NCI-H1436 (cell line): ENCODE measurements at places on chromosomes 1 and 21.

- no peak for DNase-seq
These were observed 18.3 kb downstream of the HYI start for GRCh38 chr1:43435146-43436145.

DNA sequence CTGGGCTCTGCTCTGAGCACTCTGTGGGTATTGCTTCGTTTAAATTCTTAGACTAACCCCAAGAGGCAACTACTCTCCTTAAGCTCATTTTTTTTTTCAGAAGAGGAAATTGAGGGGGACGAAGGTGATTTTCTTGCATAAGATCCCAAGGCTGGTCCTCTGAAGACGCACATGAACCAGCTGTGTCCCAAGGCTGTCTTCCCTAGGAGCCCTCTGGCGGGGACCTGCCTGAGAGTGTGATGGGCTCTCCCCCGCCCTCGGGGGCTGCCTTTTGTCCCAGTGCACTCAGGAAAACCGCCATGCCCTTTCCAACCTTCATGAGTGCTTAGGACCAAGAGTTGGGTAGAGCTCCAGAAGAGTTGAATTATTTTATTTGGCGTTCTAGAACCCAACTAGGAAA, 21.7 kb downstream of the UMODL1 start:
- DNase-seq = no peak

GRCh38 chr1:99594205-99594604, 51.7 kb upstream of the PALMD start:
- no peak for DNase-seq

DNA sequence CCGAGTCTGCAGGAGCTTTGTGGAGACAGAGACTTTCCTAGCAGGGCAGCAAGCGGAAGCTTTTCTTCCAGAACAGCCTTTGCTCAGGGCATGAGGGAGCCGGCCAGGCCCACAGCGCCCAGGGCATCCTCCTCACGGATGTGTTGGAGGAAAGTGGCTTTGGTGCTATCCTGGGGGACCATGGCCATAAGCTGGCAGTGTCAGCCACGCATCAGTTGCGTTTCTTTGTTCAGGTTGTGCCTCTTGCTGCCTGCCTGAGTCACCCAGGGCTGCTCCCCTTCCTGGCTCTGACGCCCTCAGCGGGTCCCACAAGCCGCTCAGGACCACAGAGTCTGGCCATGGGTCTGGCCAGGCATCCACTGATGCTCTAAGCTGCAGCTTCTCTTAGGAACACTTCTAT, 39.6 kb upstream of the PRSS38 start:
- DNase-seq = no peak

GRCh38 chr1:93453911-93454310, 6.0 kb downstream of the FNBP1L start:
- no peak for DNase-seq

DNA sequence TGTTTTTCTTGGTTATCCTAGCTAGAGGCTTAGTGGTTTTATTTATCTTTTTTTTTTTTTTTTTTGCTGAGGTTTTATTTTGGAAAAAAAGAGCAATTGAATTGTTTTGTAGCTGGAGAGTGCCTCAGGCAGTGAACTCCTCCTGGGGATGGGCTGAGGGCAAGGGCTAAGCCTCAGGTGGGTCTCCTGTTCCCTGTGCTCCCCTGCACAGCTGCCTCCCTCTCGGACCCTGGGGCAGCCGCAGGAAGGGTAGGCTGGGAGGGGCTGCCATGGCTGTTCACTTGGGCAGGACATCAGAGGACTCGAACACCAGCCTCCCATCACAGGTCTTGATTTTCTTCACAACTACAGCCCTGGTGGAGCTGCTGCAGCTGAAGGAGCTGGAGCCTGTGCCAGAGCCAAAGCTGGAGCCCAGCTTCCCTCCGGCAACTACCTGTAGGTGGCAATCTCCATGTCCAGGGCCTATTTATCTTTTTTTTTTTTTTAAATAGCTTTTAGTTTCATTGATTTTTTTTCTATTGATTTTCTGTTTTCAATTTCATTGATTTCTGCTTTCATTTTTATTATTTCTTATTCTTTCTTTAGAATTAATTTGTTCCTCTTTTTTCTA, 28.9 kb downstream of the LEPR start:
- DNase-seq = no peak

DNA sequence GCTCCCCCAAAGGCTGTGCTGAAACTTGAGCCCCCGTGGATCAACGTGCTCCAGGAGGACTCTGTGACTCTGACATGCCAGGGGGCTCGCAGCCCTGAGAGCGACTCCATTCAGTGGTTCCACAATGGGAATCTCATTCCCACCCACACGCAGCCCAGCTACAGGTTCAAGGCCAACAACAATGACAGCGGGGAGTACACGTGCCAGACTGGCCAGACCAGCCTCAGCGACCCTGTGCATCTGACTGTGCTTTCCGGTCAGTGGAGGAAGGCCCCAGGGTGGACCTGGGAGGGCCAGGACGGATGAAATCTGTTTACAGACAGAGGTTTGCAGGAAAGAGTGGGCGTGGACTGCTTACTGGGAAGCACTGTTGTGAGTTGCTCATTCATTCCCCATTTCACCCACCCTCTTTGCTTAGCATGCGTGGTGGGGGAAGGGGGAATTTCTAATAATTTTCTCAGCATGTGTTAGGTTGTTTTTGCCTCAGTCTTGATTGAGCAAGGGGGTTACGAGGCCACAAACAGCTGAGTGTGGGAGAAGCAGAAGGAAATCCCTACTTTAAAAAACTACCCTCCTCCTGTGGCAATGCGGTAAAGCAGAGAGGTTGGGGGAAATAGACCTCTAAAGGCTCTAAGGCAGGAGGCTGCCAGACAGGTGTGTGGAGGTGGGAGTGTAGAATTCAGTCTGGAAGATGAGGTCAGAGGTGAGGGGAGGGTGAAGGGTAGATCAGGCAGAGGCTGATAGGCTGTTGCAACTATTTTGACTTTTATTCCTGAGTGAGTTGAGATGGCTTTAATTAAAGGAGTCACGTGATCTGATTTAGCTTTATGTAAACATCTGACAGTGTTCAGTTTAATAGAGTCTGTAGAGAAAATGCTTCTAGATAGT, 1.3 kb downstream of the FCGR2A start:
- no peak for DNase-seq

- no peak for DNase-seq
These were observed 999.4 kb downstream of the KCNT2 start for GRCh38 chr1:195608883-195609282.

DNA sequence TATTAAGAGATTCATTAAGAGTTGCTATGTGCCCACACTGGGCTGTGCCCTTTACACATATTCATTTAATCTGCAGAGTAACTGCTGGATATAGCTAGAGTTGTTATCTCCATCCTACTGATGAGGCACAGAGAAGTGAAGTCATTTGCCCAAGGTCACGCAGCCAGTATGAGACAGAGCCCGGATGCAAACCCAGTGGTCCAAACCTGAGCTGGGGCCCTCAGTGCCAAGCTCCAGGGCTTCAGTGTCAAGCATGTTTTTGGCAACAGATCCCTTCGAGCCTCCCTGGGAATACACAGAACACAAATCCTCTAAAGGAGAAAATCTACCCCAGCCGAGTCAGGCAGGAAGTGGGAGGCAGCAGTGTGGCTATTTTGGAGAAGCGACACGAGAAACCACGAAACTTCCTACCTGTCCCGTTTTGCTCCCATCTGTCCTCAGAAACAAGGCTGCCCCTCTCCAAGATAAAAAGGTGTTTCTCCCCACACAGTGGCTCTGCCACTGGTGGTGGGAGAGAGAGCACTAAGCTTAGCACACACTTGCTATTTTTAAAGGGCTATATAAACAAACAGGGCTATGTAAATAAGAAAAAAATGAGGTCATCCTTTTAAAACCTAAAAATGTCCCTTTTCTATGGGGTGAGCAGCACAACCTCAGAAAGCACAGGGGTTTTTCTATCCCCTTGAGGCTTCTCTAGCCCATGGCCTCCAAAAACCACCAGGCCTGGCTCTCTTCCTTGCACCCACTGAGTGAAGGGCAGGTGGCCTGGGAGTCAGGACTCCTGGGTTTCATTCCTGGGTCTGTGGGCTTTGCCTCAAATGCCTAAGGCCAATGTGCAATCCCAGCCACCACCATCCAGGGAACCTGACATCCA, 138.6 kb upstream of the EDN2 start:
- DNase-seq = no peak

DNA sequence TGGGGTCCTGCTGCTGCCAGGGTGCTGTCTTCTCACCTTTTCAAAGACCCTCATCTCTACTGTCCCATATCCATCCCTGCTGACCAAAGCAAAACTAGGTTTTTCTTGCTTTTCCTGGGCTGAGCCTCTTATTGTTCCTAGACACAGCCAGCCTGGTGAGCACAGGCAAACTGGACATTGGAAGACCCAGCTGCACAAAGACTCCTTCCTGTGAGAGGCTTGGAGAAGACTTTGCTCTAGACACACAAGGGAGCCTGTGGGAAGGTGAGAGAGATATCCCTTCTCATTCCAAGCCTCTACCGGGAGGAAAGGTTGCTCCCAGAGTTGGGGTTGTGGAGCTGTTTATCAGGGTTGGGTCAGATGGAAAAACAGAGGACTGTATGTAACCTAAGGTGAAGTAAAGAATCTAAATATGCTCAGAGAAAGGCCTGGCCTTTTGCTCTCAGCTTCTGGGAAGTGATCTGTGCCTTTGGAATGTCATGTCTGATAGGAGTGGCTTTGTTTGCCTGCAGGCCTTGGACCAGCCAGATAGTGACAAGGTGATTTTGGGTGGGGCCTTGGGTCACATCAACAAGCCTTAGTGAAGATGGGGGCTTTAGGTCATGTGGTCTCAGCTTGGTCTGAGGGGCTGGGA, 87.6 kb upstream of the RUNX1 start:
- no peak for DNase-seq

DNA sequence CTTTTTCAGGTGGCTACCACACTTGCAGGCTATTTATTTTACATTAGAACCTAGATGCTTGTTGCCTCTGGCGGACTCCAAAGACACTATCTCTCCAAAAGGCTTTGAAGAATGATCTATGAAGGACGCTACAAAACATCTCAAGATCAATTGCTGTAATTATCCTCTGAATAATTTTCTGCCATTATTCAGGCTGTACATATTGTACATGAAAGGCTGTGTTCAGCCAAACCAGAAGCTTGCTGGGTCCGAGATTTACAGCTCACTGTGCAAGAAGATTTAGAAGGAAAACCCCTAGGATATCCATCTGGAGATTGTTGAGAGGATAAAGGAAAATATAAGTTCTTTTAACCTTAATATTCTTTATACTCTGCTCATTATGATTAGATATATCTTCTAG, 523.6 kb upstream of the PLXNA2 start:
- DNase-seq = peak; percentile 34

DNA sequence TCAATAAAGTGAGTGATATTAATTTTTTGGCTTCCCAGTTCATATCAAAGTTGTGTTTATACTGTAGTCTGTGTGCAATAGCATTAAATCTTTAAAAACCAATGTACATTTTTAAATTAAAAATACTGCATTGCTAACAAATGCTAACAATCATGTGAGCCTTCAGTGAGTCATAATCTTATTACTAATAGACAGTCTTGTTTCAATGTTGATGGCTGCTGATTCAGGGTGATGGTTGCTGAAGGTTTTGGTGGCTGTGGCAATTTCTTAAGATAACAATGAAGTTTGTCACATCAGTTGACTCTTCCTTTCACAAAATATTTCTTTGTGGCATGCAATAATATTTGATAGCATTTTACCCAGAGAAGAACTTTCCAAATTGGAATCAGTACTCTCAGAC, 109.0 kb downstream of the ZMYM4 start:
- DNase-seq = no peak

- no peak for DNase-seq
These were observed 9.6 kb downstream of the FCRL5 start for GRCh38 chr1:157542676-157543075.

DNA sequence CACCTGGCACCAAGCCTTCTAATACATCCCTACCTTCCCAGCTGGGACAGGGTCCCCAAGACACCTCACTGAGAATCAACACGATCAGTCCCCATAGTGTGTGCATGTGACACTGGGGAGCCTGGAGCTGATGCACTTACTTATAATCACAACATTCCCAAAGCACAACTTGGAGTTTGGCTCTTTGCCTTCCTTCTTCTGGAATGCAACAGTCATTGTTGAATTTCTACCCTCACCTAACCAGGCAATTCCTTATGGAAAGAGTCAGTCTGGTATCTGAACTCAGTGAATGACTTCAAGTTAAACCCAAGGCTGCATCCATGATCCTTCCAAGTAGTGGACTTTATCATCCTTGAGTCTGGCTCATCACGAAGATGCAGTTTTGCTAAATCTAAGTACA, 86.1 kb downstream of the DSCAM start:
- no peak for DNase-seq

- DNase-seq = no peak
These were observed 271.8 kb downstream of the HLX start for GRCh38 chr1:221150996-221151395.

- DNase-seq = no peak
These were observed 28.7 kb upstream of the RD3 start for GRCh38 chr1:211520641-211521040.

GRCh38 chr1:227901906-227902640, 45.7 kb downstream of the WNT9A start:
- no peak for DNase-seq

DNA sequence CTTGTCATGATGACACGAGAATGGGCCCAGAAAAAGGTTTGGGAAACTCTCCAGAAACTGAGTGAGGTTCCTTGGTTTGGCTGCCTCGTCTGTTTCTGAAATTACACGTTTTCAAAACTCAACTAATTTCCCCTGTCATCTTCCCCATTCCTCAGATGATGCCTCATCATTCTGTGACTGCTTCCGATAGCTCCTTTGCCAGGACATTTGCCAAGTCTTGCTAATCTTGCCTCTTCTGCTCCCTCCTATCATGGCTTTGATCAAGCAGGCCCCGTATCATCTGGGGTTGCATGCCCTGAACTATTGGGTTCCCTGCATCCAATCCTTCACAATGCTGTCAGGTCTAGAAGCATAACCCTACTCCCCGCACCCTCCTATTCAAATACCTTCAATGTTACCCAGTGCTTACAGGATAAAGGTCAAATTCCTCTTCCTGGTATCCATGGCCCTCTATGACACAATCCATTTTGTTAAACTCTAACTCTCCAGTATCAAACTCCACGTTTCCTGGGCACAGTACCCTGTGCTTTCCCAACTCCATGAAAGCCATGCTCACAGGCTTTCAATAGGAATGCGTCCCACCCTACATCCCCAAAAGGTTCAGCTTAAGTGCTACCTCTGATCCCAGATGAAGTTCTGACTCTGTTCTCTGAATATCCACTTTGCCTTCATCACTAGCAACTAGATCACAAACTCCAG, 22.2 kb upstream of the TMEM200B start:
- no peak for DNase-seq

GRCh38 chr21:28252928-28253327, 739.7 kb downstream of the LTN1 start:
- no peak for DNase-seq

- DNase-seq = no peak
These were observed 39.0 kb downstream of the PIK3CD start for GRCh38 chr1:9690440-9691107.

GRCh38 chr1:154983776-154984466, 777 bp downstream of the FLAD1 start:
- no peak for DNase-seq

- no peak for DNase-seq
These were observed 14.3 kb downstream of the RNF207 start for GRCh38 chr1:6220236-6220635.

DNA sequence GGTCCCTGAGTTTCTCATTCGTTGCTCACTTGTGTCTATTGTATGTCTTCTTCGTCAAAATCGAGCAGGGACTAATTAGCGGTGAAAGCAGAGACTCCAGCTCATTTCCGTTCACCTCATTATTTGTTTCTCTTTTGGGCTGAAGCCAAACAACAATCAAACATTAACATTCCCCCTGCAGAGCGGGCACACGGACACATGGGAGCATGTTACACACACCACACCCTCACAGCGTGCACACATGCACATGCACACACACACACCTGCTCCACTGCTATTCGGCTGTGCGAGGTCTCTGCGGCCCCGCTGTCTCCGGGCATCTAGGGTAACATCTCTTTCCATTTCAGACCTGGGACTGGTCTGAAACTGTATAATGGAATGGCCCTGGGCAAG, 58.5 kb upstream of the LRRC8D start:
- DNase-seq = peak; percentile 48
